T-helper 17 cell (primary cell): ENCODE measurements at places on chromosomes 16 and 17.

DNA sequence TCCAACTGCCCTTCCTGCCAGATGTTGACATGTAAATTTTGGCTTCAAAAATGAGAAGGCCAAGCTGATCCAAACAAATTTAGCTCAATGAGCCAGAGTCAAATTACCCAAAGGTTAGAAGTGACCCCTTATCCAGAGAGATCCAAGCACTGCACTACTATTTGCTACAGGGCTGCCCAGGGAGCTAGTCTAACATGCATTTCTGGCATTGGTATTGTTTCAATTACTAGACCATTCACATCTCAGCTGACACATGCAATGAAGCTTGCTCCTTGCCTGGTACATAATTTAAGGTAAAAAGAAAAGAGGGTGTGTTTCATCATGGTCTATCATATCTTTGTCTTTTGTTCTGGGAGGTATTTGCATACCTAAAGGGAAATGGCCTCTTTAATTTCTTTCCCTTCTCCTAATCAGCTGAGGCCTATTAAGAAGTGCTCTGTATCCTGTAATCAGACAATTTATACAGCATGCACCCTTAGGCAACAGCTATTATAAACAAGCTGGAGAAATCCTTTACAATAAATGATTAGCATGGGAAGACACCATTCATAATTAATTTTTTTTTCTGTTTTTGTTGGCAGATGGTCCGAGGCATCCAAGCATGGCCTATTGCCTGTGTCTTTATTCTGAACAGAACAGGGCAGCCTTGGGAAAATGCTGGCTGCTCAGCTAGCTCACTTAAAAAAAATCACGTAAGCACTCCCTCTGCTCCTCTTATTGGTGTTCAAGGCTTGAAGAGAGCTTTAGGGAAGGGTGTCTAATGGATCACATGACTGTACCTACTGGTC lies 161.5 kb upstream of the SALL1 start:
- no peak for DNase-seq

DNA sequence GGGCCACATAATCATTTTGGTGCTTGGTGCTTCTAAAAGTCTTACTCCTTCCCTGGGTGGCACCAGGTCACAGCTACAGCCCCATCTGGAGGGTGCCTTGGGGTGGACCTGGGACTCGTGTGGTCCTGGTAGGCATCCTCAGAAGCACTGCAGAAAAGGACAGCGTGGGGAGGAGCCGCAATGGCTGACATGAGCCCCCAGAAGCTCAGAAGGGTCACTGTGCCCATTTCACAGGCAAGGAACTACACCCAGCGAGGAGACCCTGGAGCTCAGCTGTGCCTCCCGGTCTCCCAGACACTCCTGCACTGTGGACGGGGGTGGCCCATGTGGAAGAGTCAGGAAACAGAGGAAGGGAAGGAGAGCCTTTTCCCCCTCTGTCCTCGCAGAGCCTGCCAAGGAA lies 26.4 kb downstream of the C17orf100 start:
- no peak for DNase-seq

DNA sequence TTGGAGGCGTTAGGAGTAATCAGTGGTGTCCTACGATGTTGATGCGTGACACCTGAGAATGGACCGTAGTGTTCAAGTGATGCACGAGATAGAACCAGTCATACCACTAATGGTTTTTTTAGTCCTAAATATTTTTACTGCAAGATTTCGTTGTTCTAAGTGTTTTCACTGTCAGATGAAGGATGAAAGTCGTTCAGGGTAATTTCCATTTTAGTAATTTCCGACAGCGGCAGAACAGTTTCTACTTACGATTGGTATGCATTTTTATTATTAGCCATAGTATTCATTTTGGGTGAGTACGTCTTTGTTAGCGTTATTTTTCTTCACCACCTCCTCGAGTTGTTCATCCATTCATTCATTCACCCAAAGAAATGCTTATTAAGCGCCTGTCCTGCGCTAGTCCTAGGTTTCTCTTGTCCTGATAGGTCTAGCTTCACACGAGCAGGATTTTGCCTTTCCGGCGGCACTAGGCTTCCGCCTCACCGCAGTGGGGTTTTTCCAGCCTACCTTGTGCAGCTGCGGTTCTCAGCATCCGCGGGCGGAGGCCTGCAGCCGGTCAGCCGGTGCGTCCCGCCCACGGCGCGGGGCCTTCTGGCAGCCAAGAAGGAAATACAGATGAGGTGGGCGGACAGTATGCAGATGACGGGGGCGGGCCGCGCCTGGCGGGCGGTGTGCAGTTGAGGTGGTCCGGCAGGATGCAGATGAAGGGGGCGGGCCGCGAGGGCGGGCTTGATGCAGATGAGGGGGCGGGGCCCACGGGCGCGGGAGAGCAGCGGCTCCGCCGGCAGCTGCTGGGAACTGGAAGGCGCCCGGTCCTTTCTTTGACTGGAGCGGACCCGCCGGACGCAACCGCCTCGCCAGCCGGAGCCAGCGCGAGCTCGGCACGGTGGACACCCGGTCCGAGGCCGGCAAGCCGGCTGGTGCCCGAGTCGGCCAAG lies 146.4 kb downstream of the SPECC1 start:
- DNase-seq, result peak; percentile 92

- no peak for DNase-seq
These were observed 1.8 kb upstream of the TELO2 start for GRCh38 chr16:1491327-1491726.

- DNase-seq, result peak; percentile 75
These were observed at the start of gene ICAM2 for GRCh38 chr17:64020056-64020766. Gene ICAM2, minus strand, starts transcription at chr17:64020633. Its CDS starts 13,942 bp downstream, at chr17:64006691.

- DNase-seq, result no peak
These were observed 12.7 kb upstream of the FLYWCH1 start for GRCh38 chr16:2898831-2899563.

GRCh38 chr17:64692187-64692586 lies 30.1 kb upstream of the SMURF2 start:
- no peak for DNase-seq

GRCh38 chr17:32303781-32304288 lies 38.1 kb downstream of the C17orf75 start:
- no peak for DNase-seq

DNA sequence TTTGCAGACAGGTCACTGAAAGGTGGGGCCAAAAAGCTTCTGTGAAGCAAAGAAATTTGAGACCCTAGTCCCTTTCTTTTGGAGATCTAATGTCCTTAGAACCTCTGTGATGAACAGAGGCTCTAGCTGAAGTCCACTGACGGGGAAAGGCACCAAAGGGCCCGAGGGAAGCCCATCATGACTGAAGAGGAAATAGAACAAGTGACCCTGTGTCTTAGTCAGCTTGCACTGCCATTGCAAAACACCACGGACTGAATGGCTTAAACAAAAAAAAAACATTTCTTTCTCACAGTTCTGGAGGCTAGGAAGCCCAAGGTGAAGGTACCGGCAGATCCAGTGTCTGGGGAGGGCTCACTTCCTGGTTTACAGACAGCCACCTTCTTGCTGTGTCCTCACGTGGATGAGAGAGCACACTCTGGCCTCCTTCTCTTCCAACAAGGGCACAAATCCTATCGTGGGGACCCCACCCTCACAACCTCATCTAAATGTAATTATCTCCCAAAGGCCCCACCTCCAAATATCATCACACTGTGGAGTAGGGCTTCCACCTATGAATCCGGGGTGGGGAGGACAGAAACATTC lies 24.3 kb upstream of the ASGR2 start:
- DNase-seq, result no peak

DNA sequence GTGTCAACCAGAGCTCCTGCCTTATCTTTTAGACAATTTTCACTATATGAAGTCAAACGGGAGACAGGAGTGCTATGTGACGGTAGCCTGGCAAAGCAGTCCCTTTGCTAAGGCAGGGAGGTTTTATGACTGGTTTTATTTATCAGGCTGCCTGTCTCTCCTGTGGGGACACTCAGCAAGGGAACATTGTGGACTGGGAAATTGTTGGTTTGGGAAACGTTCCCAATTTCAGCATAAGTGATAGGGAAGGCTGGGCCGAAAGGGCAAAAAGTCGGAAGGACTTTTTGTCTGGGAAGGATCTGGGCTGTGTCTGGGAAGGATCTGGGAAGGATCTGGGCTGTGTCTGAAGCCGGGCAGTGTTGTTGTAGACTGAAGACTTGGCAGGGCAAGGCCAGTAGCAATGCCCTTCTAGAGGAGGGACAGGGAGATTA lies 211.2 kb downstream of the PARN start:
- DNase-seq, result no peak

DNA sequence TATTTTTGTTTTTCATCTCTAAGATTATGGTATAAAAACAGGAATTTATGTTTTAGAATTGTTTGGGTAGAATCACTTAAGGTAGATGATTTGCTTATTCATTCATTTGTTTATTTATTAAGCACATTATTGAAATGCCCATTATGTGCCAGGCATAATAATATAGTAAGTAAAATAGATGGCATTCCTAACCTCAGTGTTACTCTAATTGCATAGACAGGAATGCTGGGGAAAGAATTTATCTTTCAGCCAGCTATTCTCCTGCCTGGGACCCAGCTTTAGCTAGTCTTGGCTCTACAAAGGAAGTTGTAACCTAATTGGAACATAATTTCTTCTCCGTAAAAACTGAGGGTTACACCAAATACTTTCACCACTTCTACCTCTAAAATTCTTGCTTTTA lies 44.6 kb downstream of the NFAT5 start:
- no peak for DNase-seq

GRCh38 chr17:18042983-18043382 lies 3.8 kb downstream of the GID4 start:
- DNase-seq, result no peak

GRCh38 chr17:48237456-48237855 lies 129.9 kb downstream of the SNX11 start:
- no peak for DNase-seq

- no peak for DNase-seq
These were observed 46.1 kb upstream of the SLC25A19 start for GRCh38 chr17:75335315-75335714.

DNA sequence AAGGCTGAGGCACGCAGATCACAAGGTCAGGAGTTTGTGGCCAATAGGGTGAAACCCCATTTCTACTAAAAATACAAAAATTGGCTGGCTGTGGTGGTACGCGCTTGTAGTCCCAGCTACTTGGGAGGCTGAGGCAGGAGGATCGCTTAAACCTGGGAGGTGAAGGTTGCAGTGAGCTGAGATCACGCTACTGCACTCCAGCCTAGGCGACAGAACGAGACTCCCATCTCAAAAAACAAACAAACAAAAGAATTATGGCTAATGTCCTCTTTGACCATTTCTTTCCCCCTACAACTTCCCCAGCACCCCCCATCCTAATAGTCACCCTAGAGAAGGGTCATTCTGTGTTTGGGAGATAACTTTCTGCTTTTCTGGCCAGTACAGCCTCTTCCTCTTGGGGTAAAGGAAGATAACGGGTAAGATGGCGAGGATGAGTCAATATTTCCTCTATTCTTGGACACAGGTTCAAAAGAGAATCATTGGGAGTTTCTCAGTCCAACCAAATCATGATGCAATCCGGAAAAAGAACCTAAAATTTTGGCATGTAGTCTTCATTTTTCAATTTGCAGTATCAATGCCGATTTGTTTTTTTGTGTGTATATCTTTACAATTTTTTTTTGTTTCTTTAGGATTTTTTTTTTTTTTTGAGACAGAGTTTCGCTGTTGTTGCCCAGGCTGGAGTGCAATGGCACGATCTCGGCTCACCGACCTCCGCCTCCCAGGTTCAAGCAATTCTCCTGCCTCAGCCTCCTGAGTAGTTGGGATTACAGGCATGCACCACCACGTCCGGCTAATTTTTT lies 107.6 kb upstream of the MED13 start:
- DNase-seq, result no peak

GRCh38 chr16:88999457-89000206 lies 22.6 kb upstream of the CBFA2T3 start:
- DNase-seq, result no peak

DNA sequence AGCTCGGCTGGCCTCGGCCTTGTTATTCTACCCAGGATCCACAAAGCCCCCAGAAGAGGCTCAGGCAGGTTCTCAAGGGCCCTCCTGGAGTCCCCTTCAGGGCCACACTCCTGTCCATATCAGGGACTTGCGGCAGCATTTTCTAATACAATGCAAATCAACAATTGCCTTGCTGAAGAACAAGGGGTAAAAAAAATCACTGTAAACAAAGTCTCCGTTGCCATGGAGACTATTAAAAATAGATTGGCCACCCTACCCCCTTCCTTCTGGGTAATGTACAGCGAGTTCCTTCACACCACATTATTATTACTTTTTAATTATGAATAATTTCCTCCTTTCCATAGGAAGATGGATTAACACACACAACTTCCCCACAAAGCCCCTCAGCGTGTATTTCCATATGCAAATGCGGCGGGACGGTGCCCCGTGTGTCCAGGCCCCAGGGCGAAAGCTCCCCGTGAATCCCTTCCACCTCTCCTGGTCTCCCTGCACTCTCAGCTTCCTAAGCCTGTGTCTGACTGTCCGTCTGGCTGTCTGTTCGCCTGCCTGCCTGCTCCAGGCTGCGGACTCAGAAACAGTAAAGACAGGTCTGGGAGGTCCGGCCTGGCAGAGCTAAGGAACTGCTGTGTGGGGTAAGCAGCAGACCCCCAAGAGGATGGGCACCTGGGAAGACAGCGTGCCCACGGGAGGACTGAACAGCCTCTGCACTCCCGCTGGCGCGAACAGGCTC lies 196.6 kb downstream of the RBFOX3 start:
- no peak for DNase-seq

GRCh38 chr17:7019839-7020519 lies 2.9 kb upstream of the BCL6B start:
- no peak for DNase-seq

- DNase-seq, result no peak
These were observed 294.4 kb downstream of the NPIPA8 start for GRCh38 chr16:18041864-18042834.

DNA sequence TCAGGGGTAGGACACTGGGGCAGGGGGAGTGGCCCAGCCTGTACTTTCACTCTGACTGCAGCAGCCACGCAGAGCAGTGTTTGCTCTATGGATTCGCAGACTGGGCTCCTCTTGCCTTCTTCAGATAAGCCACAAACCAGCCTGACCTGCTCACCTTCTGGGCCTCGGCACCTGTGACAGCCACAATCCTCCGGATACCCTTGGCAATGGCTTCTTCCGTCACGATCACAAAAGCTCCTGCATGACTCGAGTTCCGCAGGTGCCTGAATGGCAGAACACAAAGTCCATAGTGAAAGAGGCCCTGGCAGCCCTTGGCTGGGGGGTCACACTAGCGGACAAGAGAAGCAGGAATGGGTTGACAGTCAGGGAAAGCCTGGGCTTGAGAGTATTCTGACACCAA lies 3.8 kb upstream of the EXOSC6 start:
- DNase-seq, result no peak

DNA sequence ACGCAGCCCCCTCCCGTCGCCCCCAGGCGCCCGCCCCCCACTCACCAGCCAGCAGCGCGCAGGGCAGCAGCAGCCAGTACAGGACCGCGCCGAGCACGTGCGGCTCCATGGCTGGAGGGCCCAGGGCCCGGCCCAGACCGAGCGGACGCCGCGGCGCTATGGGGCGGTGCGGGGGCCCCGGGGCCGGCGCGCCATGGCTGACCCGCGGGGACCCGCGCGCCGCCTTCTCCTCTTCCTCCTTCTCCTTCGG lies 239 bp downstream of the PIEZO1 start:
- no peak for DNase-seq

DNA sequence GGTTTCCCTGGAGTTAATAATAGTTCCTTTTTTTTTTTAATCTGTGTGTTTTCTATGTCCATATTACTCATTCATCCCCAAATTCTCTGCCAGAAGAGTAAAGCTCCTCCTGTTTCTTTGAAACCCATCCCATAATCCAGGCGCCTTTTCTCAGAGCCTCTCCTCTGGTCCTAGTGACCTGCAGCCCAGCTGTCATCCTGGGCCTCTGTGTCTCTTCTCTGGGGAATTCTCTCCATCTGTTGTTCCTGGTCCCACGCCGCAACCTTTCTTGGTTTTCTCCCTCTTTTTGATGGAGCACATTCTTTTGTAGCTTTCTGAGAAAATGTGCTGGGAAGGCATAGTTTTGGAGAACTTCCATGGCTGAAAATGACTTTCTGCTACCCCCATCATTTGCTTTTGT lies 10.2 kb downstream of the KATNB1 start:
- no peak for DNase-seq
